ENCODE measurements at places on chromosomes 2 and 18.

GRCh38 chr2:163621445-163622004 lies 114.3 kb downstream of the FIGN start:
- DNase-seq: no peak

DNA sequence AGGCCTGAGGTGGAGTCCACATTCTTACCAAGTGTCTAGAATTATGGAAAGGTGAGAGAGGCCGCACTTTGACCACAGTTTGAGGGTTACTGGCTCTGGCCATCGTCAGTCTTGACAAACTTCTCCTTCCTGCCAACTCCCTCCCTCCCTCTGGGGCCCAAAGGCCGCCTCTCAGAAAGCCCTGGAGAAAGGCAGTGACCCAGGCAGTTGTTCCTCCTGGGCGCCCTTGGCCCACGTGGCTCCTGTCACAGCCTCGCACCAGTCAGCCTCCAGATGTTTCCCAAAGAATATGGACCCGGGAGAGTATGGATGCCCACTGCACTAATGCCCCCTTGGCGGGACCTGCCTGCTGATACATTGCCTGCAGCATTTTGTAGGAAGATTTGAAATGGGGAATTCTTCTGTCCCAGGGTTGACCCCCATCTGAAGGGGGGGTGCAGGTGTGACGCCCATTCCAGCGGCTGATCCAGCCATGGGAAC lies 61.7 kb downstream of the ASB1 start:
- no peak for DNase-seq

DNA sequence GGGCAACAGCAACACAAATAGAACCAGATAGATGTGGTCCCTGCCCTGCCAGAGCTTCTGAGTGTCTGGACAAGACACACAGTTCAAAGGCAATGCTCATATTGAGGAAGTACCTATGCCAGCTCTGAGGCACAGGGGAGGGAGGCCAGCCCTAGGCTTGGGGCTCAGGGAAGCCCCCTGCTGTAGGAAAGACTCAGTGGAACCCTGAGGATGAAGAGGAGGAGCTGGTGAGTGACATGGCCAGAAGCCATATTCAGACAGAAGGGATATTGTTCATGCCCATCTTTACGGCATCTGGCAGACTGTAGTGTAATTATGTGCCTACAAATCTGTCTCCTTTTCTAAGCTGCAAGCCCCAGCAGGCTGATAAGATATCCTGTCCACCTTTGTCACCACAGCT lies 8.8 kb downstream of the SIGLEC15 start:
- no peak for DNase-seq

- DNase-seq: no peak
Observed at GRCh38 chr18:55981712-55982475, 393.9 kb upstream of the TCF4 start.

DNA sequence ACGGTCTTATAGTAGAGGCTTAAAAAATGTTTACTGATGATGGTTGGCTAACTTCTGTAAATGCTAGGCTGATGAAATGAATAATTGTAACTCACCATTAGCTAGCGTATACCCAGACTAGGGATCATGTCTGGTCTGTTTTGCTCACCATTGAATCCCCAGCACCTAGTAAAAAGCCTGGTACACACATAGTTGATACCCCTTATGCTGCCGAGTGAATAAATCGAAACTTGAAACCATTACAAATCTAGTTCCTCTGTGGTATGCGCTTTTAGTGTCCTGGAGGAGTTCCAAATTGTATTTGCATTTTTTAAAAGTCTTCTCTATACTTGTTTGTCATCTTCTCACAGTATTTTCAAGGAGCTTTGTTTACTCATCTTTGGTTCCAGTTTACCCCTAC lies 1.3 kb downstream of the TAF1B start:
- DNase-seq: no peak

- DNase-seq: no peak
Observed at GRCh38 chr18:3401669-3402620, 48.0 kb upstream of the TGIF1 start.

- no peak for DNase-seq
Observed at GRCh38 chr18:7532942-7533341, 34.2 kb upstream of the PTPRM start.

- no peak for DNase-seq
Observed at GRCh38 chr2:58572731-58573130, 331.6 kb upstream of the FANCL start.

DNA sequence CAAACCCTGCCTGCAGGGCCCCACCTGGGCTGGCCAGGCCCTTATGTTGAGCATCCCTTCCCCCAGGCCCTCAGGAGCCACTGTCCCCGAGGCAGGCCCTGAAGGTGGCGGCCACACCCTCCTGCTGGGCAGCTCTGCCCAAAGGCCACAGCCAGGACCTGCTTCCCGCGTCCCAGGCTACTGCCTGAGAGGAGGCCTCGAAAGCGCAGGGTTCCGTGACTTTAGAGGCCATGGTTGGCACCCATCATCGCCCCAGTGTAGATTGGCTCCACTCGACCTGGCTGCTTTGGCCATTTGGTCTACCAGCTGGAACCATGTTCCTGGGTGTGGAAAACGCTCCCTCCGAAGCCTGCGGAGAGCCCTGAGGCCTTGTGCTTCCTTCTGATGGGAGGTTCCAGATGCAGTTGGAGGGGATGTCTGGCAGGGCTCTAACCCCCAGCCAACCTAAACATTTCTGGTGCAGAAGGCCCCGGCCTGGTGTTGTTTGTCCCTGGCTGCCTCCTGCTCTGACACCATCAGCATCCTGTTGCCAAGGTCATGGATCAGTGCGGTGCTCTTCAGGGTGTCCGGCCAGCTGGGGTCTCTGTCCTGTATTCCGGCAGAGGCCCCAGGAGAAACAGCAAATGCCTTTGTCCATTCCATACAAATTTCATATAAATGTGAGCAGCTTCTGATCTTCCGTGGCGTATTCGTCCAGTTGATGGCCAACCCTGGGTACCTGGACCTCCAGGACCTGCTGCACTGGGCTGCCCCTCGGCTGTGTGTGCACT lies 14.7 kb downstream of the CAPN10 start:
- no peak for DNase-seq

GRCh38 chr2:45458909-45459563 lies 152.0 kb downstream of the SRBD1 start:
- DNase-seq: no peak

GRCh38 chr2:83686863-83687262 lies 772.2 kb downstream of the SUCLG1 start:
- no peak for DNase-seq

DNA sequence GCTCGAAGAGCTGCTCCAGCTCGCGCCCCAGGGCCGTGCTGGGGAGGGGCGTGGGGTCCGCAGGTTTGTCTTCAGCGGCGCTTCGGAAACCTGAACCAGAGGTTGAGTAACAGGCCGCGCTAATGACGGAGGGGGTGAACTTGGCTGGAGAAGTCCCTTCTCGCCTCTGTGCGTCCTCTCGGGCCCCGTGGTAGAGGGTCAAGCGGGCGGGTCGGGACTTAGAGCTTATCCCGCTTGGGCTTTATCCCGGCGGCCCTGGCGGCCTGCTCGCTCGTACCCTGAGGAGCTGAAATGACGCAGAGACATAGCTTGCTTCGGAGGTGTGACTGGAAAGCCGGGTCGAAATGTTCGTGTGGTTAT lies 479 bp downstream of the RNMT start:
- no peak for DNase-seq

DNA sequence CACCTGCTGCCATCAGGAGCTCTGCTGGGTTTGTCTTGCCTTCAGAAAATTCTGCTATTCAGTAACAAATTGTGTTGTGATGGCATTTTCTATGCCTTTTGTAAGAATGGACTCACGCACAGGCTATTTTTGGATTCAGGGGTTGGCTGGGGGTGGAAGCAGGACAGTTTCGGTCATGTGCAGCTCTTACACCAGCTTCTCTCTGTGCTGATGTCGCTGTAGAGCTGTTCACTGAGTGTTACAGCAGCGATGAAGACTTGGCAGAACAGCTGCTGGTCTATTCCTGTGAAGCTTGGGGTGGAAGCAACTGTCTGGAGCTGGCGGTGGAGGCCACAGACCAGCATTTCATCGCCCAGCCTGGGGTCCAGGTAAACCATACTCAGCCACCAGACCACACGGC lies 49.2 kb downstream of the TRPM8 start:
- no peak for DNase-seq

DNA sequence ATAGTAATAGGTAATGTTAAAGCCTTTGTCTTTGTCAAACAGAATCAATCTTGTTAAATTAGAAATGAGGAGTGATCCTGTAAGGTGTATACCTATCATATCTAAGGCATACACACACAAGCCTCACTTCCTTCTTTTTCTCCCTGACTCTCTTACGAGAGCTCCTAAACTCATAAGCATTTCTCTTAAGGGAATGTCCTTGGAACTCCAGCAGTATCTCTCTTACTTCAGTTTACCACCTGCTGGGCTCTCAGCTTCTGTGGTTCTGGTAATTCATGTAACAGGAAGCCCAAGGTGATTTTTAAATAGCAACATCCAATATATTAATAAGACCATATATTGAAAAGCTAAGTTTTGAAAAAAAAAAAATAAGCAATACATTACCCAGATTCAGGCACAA lies 85.9 kb downstream of the UBE2E3 start:
- no peak for DNase-seq

GRCh38 chr2:68091439-68092034 lies 28.7 kb upstream of the C1D start:
- no peak for DNase-seq

GRCh38 chr18:37107748-37108522 lies 279.0 kb downstream of the KIAA1328 start:
- DNase-seq: no peak

- no peak for DNase-seq
Observed at GRCh38 chr2:41337956-41338355, 709.9 kb upstream of the PKDCC start.

GRCh38 chr18:45139478-45139877 lies 458.8 kb downstream of the SETBP1 start:
- DNase-seq: no peak

DNA sequence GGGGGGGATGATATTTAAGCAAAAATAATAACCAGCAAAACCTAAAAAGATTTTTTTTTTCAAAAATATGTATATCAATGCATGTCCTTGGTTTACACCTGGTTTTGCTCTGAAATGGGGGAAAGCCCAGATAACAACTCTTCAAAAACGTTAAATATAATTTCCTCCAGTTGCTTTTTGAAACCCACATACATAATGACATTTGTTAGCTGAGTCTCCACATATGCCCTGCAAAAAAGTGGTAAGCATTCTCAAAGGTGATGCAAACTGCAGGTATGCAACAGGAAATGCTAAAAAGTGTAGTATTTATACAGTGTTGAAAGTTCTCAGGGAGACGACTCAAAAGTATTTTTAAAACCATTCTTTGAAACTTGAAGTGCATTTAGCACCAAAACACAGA lies 258.6 kb downstream of the ZEB2 start:
- DNase-seq: no peak

DNA sequence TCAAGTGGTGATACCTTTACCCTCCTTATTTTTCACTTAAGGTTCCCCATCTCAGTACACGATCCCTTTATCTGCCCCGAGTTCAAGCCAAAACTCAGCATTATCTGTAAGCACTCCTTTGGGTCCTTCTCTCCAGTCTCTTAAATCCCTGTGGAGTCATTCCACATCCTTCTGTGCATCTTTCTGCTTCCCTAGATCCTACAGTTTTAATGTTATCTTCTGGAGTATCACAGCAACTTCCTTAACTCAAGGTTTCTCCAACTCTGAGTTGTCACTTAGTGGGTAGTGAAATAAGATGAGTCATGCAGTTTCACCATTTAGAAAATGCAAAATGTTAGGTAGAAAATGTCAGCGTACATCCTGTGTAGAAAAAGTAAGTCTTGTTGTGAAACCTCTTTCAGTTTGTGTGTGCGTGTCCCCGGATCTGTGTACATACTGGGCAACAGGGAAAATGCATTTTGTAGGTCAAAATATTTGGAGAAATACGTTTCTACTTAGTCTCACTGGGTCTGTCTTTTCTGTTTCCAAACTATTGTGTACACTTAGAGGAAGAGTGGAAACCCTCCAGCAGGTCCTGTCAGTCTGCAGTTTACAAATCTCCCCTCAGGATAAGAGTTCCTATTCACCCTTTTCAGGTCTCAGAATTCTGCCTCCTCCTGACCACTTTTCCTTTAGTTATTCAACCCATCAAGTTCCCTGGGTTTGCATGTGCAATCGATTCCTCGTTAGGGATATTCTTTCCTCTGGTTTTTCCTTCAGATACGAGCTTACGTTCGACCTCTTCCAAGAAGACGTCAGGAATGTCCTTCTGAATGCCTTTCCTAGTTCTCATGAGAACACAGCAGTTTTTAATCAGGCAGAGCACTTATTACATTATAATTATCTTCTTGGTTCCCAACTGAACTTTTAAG lies 154.8 kb downstream of the TGIF1 start:
- DNase-seq: no peak

- no peak for DNase-seq
Observed at GRCh38 chr2:223549215-223549614, 52.9 kb downstream of the SCG2 start.

- no peak for DNase-seq
Observed at GRCh38 chr2:127573298-127573697, 37.8 kb downstream of the MYO7B start.

DNA sequence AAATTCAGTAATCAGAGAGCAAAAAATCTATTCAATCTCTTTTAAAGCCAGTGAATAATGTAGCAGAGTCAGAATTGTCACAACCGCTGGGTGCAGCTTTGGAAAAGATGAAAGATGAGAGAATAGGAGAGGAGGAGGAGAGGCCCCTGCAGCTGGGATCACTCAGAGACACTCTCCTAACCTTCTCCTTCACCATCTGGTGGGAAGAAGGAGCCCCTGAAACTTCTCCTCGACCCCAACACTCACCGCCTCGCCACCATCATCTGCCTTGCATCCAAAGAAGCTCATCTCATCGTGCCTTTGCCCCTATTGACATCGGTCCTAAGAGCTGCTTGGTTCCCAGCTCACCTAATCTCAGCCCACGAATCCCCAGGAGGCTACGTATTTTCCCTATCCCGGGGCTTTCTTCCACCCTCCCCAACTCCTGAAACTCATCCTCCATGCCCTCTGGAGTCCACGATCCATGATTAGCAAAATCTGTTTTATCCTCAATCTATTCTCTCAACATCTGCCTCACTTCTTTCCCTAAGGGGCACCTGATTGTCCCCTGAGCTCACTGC lies 58.5 kb downstream of the PKDCC start:
- DNase-seq: no peak

DNA sequence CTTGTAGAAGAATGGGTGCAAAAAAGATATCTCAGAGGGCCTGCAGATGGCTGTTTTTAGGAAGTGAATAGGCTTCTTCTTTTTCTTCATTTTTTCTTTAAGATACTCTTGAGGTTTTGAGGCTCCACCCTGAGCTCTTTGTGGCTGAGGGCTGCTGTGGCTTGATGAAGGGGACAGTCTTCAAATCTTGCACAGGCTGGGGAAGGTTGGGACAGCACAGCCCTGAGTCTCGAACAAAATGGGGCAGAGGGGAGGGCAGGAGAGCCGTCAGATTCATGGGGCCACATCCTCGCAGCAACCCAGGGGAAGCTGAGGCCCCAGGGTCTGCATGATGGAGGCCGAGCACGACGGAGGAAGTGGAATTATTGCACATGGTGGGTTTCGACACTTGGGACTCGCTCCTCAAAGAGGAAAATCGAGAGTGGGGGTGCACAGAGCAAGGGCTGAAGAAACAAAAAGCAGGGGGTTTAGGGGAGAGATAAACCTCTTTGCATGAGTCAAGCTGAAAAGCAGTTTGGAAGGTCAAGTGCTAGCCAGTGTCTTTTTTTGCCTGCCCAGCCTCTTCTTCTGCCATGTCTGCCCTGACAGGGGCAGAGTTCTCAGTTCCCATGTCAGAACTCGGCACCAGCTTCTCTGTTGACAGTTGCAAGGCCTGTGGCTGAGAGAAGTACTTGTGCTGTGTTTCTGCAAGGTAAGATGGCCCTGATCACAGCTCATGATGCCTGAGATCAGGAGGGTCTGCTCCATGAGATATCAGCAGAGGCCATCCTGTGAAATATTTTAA lies 19.5 kb downstream of the INPP4A start:
- DNase-seq: no peak

GRCh38 chr2:238845583-238846377 lies 2.1 kb upstream of the TWIST2 start:
- DNase-seq: no peak

Measured in activated naive CD8-positive, alpha-beta T cell treated with anti-CD3 and anti-CD28 coated beads, Interleukin-2, amount 50 U/mL, for 16 hours (primary cell).